ENCODE measurements at places on chromosomes 4 and X. TPM values are rescaled to one million over a fixed set of nuclear protein-coding genes. Genes with fewer than 3 reads are reported as not detected.

- no peak overlapping the region for H3K27ac ChIP-seq
- no peak overlapping the region for H3K4me3 ChIP-seq
- H3K36me3 ChIP-seq: no peaks in the 10 kb centered on the region
Measured at GRCh38 chrX:2521092-2521926, 20.5 kb upstream of the DHRSX start.

DNA sequence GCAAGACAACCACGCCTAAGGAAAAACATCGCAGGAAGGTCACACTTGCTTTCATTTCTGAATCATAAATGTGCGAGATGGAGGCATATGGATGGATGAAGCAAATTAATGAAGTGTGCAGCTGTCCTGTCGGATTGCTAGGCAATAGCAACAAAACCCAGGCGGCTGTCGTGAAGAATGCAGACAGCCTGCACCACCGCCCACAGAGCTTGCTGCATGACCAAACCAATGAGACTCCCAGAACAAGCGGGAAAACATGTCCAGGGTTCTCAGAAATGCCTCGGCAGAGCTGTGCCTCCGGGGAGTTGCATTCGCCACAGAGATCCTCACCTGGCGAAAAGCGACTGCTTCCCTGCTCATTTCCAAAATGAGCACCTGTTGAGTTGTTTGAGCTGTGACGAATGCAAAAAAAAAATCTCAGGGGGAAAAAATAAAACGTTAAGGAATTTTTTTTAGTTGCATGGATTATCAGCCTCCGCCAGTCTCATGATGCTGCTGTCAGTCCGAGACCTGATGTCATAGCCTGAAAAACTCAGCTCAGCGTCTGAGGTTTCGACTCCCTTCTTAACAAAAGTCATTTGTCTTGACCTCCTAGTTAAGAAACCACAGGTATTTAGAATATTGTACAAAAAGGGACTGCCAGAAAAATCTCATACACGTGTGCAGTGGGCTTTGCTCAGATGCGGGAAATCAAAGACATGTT is 155.5 kb upstream of the MXRA5 start:
- H3K4me1 ChIP-seq: no peaks in the 10 kb centered on the region
- DNase-seq: no peak
- peaks cover 4% of the 10 kb centered on the region for H3K27me3 ChIP-seq
- no peak overlapping the region for H3K4me3 ChIP-seq
- no peak overlapping the region for H3K27ac ChIP-seq

GRCh38 chr4:20248155-20248558 is 3.5 kb upstream of the SLIT2 start:
- H3K4me1 ChIP-seq: peaks cover 32% of the 10 kb centered on the region
- H3K27ac ChIP-seq: no peak overlapping the region
- no peak overlapping the region for H3K4me3 ChIP-seq
- no peaks in the 10 kb centered on the region for H3K36me3 ChIP-seq

DNA sequence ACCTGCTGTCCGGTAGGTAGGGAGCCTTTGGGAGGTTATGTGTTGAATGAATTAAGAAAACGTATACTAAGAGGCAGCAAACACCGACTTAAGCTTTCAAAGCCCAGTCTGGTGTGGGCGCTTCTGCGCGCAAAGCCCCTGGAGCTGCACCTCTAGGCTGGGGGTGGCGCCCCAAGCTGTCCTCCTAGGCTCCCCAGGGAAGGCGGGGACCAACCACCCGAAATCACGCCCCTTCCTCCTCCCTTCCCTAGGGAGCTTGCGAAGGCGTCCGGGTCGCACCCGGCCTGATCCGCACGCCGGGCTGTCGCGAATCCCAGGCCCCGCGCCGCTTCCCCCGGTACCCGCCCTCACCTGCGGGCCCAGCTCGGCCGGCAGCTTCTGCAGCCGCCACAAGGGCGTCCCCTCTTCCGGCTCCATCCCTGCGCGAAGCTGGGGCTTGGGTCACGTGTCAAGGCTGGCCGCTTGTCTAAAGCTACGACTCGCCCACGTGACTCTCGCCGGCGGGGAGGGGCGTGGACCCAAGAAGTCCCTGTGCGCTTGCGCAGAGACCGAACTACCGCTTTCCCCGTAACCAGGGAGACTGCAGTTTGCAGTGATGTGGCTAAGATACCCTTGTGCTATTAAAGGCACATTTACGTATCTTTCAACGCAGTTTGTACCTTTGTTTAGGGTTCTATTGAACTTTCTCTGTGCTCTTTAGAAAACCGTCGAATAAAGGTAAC is at the start of gene COMMD8:
TSS of gene COMMD8 (minus strand) at position 468 of the 722 bp plus-strand sequence. CDS start at position 417, 51 bp downstream.
- DNase-seq: peak; percentile 97
- no peaks in the 10 kb centered on the region for H3K36me3 ChIP-seq
- H3K27ac ChIP-seq: peak within 1 kb of the TSS; percentile 22
- H3K4me1 ChIP-seq: peaks cover 5% of the 10 kb centered on the region
- H3K4me3 ChIP-seq: peak within 1 kb of the TSS; percentile 67

DNA sequence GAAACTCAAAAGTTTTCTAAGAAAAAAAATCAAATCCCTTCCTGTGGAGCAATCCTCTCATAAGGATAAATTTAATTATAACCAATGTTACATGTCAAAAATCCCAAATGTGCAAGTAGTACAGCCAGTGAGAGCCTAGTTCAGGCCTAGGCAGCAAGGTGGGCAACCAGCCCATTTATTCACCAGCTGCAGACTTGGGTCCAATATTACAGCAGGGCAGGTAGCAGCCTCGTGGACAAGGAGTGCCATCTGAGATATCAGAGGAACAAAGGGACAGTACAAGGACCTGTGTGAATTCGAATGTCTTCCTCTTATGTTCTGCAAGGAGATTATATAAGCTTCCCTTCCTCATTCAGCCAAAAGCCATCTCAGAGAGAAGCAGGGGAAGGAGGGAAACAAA is 6.6 kb downstream of the HELQ start:
- DNase-seq: no peak
- peaks cover 3% of the 10 kb centered on the region for H3K36me3 ChIP-seq
- no peaks in the 10 kb centered on the region for H3K27me3 ChIP-seq
- H3K4me1 ChIP-seq: no peaks in the 10 kb centered on the region

GRCh38 chrX:134669378-134670098 is 11.3 kb upstream of the PLAC1 start:
- H3K36me3 ChIP-seq: no peaks in the 10 kb centered on the region
- no peak for DNase-seq
- H3K4me3 ChIP-seq: no peak overlapping the region
- no peaks in the 10 kb centered on the region for H3K27me3 ChIP-seq

- H3K4me1 ChIP-seq: no peaks in the 10 kb centered on the region
- H3K36me3 ChIP-seq: no peaks in the 10 kb centered on the region
- H3K27ac ChIP-seq: no peak overlapping the region
- DNase-seq: no peak
Measured at GRCh38 chr4:99803566-99804101, 13.0 kb upstream of the DAPP1 start.

- no peaks in the 10 kb centered on the region for H3K36me3 ChIP-seq
- no peaks in the 10 kb centered on the region for H3K27me3 ChIP-seq
- H3K4me3 ChIP-seq: no peak overlapping the region
- no peaks in the 10 kb centered on the region for H3K4me1 ChIP-seq
Measured at GRCh38 chr4:99282731-99283130, 8.1 kb downstream of the ADH1A start.

DNA sequence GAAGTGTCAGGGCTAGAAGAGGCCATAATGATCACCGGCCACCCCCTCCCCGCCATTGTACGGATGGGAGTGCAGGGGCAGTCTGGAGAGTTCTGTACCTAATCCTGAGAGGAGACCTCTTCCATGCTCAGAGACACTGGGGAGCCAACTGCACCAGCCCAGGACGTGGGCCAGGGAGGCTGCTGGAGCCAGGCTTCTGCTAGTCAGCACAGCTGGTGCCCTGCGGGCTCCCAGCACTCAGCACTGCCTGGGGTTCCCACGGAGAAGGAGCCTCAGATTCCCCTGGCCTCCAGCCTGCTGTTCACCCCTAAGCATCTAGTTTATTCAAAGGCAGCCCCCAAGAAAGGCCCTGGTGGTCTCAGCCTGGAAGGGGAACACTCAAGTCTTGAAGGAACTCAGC is 28.8 kb downstream of the ABLIM2 start:
- H3K27ac ChIP-seq: no peak overlapping the region
- no peaks in the 10 kb centered on the region for H3K36me3 ChIP-seq
- H3K27me3 ChIP-seq: no peaks in the 10 kb centered on the region
- H3K4me3 ChIP-seq: no peak overlapping the region
- no peaks in the 10 kb centered on the region for H3K4me1 ChIP-seq
- no peak for DNase-seq

- H3K27ac ChIP-seq: peak overlapping the region; percentile 49
- H3K27me3 ChIP-seq: no peaks in the 10 kb centered on the region
- peaks cover 11% of the 10 kb centered on the region for H3K4me1 ChIP-seq
- no peaks in the 10 kb centered on the region for H3K36me3 ChIP-seq
- DNase-seq: peak; percentile 5
Measured at GRCh38 chr4:98290511-98290910, 29.3 kb downstream of the RAP1GDS1 start.

- no peak overlapping the region for H3K4me3 ChIP-seq
- DNase-seq: no peak
- no peaks in the 10 kb centered on the region for H3K27me3 ChIP-seq
- no peaks in the 10 kb centered on the region for H3K36me3 ChIP-seq
Measured at GRCh38 chr4:64857198-64857597, 447.9 kb upstream of the TECRL start.

GRCh38 chr4:113086172-113086695 is 36.8 kb downstream of the ANK2 start:
- H3K27ac ChIP-seq: no peak overlapping the region
- H3K36me3 ChIP-seq: no peaks in the 10 kb centered on the region
- H3K4me3 ChIP-seq: no peak overlapping the region

GRCh38 chrX:1485033-1485432 is 32.3 kb upstream of the ASMTL start:
- peaks cover 15% of the 10 kb centered on the region for H3K4me1 ChIP-seq
- DNase-seq: no peak
- no peaks in the 10 kb centered on the region for H3K36me3 ChIP-seq
- H3K4me3 ChIP-seq: no peak overlapping the region

GRCh38 chr4:183326853-183327252 is 4.6 kb upstream of the CLDN24 start:
- DNase-seq: peak; percentile 56
- H3K27me3 ChIP-seq: no peaks in the 10 kb centered on the region
- H3K27ac ChIP-seq: no peak overlapping the region

- no peak overlapping the region for H3K27ac ChIP-seq
- H3K4me3 ChIP-seq: no peak overlapping the region
- no peak for DNase-seq
- no peaks in the 10 kb centered on the region for H3K4me1 ChIP-seq
Measured at GRCh38 chr4:7157666-7158065, 34.7 kb upstream of the SORCS2 start.

DNA sequence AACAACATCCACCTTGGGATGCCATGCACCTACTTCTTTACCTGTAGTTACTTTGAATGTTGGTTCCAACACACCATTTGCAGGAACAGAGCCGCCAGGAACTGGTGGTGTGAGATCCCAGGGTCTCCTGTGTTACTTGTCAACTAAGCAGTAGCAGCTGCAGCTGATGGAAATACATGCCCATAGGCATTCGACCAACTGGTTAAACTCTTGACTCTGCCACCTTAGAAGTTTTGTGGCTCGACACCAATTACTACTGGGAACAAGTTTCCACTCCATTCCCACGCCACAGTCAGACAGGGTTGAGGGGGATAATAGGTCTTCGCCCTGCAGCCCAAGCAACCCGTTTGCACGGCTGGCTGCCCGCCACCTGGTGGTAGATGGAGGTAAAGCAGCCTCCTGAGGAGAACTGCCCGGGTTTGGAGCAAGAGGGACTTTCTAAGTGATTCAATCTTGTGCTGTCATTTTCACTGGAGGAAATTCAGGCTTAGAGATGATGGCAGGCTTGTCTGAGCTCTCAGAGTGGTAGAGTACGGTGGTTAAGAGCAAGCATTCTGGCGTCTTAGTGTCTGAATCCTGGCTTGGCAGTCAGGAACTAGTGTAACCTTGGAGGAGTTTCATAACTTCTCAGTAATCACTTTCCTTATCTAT is 119.1 kb upstream of the TRIM2 start:
- H3K27me3 ChIP-seq: no peaks in the 10 kb centered on the region
- no peaks in the 10 kb centered on the region for H3K36me3 ChIP-seq
- no peak overlapping the region for H3K27ac ChIP-seq
- H3K4me3 ChIP-seq: no peak overlapping the region
- H3K4me1 ChIP-seq: peaks cover 13% of the 10 kb centered on the region

DNA sequence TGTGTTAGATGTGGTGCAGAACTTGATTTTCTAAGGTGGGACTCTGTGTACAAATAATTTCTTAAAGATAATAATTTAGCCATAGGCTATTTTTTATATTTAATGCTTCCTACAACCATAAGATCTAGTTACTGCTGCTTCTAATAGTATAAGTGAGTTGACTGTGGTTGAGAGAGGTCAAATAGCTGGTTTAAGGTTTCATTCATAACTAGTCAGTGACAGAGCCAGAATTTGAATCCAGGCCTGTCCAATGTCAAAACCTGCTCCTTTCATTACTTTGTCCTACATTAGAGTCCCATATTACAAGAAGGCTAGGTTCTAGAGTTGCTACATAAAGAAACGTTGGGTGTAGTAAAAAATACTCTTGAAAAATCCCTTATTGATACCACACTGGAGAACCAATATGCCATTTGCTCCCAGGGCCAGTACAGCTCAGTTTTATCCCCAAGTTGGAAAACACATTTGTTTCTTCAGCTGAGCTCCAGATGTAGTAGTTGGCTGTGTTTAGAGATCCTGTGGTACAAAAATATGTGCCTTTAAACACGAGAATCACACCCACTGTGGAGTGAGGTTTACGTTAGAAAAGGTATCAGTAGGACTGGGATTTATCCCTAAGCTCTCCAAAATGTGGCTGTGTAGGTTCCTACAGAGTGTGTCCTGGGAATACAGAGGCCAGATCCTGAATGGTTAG is 84.3 kb downstream of the REPS2 start:
- no peaks in the 10 kb centered on the region for H3K36me3 ChIP-seq
- H3K4me1 ChIP-seq: no peaks in the 10 kb centered on the region
- no peak overlapping the region for H3K27ac ChIP-seq
- peaks cover 25% of the 10 kb centered on the region for H3K27me3 ChIP-seq
- no peak overlapping the region for H3K4me3 ChIP-seq

GRCh38 chr4:3388471-3389232 is 53.1 kb upstream of the HGFAC start:
- no peaks in the 10 kb centered on the region for H3K27me3 ChIP-seq
- no peak overlapping the region for H3K4me3 ChIP-seq
- peaks cover 13% of the 10 kb centered on the region for H3K4me1 ChIP-seq
- no peak overlapping the region for H3K27ac ChIP-seq
- peak; percentile 24 for DNase-seq

DNA sequence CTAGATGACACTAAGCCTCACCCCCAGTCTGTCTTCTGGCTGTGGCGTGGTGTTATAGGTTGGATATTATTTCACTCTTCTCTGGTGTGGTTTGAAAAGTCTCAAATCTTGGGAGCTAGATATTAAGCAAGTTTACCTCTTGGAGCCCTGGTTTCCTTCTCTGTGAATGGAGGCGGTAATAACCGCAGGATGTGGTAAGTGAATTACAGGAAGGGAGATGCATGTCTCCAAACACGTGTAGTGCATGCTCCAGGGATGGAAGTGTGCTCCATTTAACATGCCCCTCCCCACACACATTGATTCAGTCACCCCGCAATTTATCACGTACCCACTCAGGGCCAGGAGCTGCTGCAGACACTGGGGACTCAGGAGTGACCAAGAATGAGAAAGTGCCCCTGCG is 4.9 kb downstream of the ZNF275 start:
- H3K4me3 ChIP-seq: no peak overlapping the region
- H3K27ac ChIP-seq: no peak overlapping the region
- no peak for DNase-seq

FAM156B gene
- total RNA-seq: 21.8 TPM

GAGE12J gene
- total RNA-seq: not detected

KDM5C gene
- 178 TPM for total RNA-seq

FHL1 gene
- total RNA-seq: 30.7 TPM

MAGEB2 gene
- total RNA-seq: not detected

F8A2 gene
- total RNA-seq: not detected

UNC5C gene
- 0.11 TPM for total RNA-seq
